ENCODE measurements at places on chromosomes 7 and 10. TPM values are rescaled to one million over a fixed set of nuclear protein-coding genes. Genes with fewer than 3 reads are reported as not detected.

DNA sequence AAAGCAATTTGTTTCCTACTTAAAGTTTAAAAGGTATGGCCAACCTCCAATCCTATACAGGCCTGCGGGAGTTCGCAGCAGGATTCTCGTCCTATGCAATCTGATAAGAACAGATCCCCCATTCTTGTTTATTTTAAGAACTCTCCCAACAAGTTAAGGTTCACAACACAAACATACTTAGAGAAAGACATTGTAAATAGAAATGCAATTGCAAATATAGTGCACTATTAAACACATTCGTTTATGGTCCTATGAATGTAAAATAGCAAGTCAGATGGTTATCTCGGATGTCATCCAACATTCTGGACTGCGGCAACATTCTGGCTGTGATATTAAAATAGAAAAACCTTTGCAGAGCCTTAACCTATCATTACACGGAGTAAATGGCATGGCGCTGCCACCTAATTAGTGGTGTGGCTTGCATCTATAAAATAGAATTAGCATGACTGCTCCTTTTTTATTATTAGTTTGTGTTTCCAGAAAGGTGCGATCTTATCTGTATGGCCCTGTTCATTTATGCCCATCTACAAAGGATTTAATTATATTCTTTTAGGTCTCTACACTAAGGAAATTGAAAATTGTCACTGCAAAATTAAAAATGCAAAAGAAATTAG lies 37.0 kb downstream of the BEND7 start:
- no peak for DNase-seq

PPP1R9A gene
- 3.6 TPM for total RNA-seq

DNA sequence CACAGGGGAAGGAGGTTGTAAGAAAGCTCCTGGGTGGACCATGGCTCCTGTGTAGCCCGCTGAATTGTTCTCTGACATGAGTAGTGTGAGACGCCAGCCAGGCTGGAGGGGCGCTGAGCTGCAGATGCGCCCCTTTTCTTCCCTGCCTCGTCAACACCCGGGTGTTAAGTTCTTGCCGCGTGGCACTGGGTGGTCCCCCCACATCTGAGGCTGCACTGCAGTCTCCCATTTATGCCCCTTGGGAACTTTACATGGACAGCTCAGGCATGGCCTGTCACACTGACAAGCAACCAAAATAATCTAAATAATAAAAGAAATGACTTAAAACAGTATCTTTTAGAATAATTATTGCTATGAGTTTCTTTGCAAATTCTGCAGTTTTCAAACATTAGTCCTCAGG lies 34.6 kb upstream of the HSPA12A start:
- no peak for DNase-seq

- DNase-seq, result no peak
These were observed 50.8 kb downstream of the GCC1 start for GRCh38 chr7:127534636-127535035.

HSPA14 gene
- 20.6 TPM for total RNA-seq

DNA sequence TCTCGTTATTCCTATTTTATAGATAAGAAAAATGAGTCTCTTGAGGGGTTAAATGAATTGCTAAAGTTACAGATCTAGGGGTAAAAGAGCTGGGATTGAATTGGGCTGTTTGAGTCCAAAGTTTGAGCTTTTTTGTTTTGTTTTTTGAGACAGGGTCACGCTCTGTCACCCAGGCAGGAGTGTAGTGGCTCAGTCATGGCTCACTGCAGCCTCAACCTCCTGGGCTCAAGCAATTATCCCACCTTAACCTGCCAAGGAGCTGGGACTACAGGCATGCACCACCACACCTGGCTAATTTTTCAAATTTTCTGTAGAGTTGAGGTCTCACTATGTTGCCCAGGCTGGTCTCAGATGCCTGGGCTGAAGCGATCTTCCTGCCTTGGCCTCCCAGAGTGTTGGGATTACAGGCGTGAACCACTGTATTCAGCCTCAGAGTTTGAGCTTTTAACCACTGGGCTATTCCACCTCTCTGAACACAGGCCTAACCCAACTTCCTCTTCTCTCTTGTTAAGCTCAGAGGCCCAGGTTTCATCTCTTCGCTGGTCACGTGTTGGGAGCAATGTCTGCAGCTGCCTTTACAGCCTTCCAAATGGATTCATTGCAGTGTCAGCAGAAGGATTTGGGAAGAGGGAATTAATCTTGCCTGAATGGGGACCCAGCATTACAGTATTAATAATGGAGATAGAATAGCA lies 8.0 kb downstream of the SUFU start:
- DNase-seq, result no peak

IFIT2 gene
- total RNA-seq, result 1.2 TPM

FAM13C gene
- 0.10 TPM for total RNA-seq

AQP1 gene
- total RNA-seq, result 0.26 TPM

DNA sequence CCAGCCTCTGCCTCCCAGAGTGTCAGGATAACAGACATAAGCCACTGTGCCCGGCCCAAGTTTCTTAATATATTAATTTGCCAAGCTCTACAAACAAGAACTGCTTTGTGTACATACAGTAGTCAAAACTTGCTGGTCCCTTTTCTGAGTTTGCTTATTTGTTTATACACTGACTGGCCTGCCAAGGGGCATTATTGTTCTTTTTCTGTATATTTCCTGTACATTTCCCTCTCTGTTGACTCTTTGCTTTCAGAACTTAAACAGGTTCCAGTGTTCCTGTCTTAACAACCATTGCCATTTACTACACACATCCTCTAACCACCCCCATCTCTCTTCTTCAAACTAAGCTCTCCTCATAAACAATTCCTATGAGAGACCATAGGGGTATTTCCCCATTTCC lies 61.5 kb upstream of the RPA3 start:
- DNase-seq, result no peak

EN2 gene
- 0.75 TPM for total RNA-seq

GRCh38 chr7:16365177-16365576 lies 56.2 kb downstream of the CRPPA start:
- DNase-seq, result no peak

DNA sequence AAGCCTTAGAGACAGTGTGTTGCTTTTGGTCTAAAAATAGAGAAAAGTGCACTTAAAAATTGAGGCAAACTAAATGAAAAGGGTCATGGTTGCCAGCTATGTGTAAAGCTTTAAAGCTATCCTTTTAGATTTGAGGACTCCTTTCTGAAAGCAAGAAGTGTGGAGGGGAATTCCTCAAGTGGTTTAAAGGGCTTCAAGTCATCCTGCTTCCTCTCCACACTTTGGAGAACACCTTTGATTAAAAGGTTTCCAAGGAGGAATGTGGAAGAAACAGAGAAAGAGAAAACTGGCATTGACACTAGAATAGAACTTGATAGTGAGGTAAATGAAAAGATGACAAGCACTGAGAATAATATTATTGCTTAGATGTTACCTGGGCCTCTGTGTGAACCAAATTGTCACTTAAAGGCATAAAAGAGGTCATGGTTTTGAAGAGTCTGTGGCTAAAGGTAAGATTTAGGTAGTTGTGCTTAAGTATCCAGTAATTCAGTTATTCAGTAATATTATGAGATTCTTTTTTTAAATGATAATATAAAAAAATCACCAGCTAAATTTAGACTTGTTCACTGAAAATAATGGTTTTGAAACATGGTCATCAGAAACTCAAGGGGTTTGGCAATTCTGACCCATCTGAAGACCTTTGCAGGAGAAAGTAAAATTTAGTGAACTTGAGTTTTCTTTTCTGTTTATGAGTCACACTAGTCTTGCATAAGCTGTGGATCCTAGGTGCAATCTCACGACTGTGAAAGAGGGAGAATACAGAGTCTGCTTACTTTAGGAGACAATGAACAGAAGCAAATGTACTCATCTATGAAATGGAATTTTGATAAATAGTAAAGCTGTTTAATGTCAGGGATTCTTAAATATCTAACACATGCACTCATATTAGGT lies 466.0 kb downstream of the KIF20B start:
- no peak for DNase-seq

- DNase-seq, result no peak
These were observed 10.4 kb upstream of the STRIP2 start for GRCh38 chr7:129423700-129424410.
